Cortex of kidney (tissue), 1 donor: ENCODE measurements at places on chromosomes 7 and 10.

- DNase-seq: no peak
Observed at GRCh38 chr10:22259280-22259679, 41.5 kb upstream of the EBLN1 start.

GRCh38 chr10:86113983-86114382 is 252.6 kb downstream of the GRID1 start:
- DNase-seq: no peak

DNA sequence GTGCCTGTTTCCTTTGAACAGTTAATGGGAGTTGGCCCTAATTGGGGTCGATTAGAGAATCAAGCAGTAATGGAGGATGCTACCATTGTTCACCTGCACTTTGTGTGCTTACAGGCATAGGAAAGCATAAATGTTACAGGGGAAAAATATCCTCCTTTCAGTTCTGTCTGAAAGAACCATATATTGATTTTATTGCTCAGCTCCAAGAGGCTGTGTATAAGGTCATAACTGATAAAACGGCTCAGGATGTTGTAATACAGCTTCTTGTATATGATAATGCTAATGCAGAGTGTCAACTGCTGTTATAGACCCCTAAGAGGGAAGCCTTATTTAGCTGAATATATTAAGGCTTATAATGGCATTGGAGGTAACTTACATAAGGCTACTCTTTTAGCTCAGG is 32.9 kb upstream of the AKR1C2 start:
- no peak for DNase-seq

- no peak for DNase-seq
Observed at GRCh38 chr7:132877573-132877972, 204.3 kb downstream of the CHCHD3 start.

- DNase-seq: no peak
Observed at GRCh38 chr10:7846591-7846990, 28.3 kb downstream of the TAF3 start.

DNA sequence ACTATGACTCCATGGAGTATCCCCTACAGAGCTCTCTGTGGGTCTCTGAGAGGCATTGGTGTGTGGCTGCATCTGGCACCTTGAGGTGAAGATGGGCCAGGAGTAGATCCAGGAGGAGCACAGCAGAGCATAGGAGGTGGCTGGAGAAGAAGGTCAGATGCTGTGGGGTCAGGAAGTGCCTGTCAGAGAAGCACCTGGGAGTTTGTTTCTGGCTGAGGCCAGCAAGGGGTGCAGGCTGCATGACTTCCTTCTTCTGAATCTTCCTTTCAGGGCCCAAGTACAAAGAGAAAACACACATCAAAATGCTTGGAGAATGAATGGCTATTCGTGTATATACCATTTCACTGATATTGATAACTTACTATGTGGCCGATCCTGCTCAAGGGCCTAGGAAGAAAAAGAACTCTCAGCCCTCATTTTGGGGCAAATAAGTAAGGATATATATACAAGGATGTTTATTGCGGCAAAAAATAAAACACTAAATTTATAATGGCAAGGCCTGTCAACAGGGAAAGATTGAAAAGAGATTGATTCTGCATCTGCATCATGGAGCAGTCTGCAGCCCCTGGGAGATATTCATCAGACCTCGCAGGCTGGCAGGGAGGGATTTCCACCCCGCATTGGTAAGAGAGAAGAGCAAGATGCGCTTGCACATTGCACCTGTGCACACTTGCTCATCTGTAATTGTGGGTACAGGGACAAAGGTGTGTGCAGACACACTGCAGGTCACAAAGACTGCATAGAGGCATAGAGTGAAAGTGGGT is 39.2 kb downstream of the PTPRE start:
- no peak for DNase-seq

- no peak for DNase-seq
Observed at GRCh38 chr7:101961811-101962210, 144.4 kb downstream of the CUX1 start.

DNA sequence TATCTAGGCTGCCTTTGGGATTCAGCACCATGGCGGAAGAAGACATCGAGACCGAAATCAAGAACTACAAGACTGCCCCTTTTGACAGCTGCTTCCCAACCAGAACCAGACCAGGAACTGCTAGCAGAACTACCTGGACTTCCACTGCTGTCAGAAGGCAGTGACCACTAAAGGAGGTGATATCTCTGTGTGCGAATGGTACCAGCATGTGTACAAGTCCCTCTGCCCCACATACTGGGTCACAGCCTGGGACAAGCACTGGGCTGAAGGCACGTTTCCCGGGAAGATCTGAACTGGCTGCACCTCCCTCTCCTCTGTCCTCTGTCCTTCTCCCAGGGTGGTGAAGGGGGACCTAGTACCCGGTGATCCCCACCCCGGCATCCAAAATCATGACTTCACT is 25.6 kb upstream of the PDIA4 start:
- no peak for DNase-seq

GRCh38 chr10:8044331-8044907 is 10.1 kb upstream of the GATA3 start:
- DNase-seq: no peak

DNA sequence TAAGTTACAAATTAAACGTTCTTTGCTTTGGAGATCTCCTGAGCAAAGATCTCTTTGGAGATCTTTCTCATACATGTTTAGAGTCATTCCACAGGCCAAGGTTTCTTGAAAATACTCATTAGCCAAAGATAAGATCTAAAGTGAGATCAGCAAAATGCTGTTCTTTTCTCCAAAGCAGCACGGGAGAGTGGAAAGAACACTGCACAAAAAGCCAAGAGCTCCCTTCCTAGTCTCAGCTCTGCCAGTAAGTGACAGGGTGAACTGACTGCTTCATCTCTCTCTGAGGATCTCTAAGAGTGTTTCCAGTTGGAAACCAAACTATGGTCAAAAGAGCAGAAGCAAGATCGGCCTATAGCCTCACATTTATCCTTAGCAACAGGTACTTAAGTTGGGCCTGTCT is 168.4 kb upstream of the ASAH2 start:
- no peak for DNase-seq

GRCh38 chr10:26448292-26448691 is 10.2 kb downstream of the APBB1IP start:
- DNase-seq: no peak

- DNase-seq: no peak
Observed at GRCh38 chr10:125128397-125129075, 31.8 kb downstream of the CTBP2 start.

- no peak for DNase-seq
Observed at GRCh38 chr10:48478980-48479811, 125.7 kb downstream of the ARHGAP22 start.

- DNase-seq: no peak
Observed at GRCh38 chr7:127770885-127771284, 118.9 kb downstream of the SND1 start.

DNA sequence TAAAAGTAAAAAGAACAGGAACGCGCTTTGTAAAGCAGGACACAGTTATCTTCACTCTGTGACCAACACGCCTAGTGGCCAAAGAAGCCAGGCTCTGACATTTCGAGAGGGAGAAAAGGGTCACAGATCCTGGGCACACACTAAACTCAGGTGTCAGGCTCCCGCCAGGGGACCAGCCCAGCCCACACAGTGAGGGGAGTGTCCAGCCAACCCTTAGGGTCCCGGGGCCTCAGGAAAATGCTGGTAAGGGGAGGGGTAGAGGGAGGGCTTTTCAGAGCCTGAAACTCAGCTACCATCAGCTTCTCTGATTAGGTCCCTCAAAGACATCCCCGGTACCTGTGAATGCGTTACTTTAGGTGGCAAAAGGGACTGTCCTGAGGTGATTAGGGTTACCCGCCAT is 16.6 kb downstream of the ANXA11 start:
- DNase-seq: no peak

GRCh38 chr10:123018531-123018930 is 9.7 kb downstream of the ACADSB start:
- no peak for DNase-seq

- DNase-seq: no peak
Observed at GRCh38 chr10:34931216-34931615, 116.1 kb upstream of the PARD3 start.

- no peak for DNase-seq
Observed at GRCh38 chr7:50688226-50688590, 94.5 kb downstream of the GRB10 start.

DNA sequence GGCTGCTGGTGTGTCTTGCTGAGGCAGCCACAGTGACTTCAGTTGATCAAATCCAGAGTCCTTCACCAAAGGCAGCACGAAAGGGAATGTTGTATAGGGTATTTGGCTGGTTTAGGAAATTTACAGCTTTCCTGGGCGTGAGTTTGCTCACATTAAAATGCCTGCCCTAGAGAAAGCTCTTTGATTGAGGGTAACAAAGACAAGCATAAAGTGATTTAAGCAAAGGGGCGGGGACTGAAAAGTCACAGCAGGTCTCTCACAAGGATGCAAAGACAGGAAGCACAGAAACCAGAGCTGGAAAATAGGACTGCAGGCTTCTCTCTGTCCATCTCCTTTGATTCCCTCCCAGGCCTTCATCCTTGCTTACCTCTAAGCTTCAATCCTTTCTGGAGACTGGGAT is 139.2 kb downstream of the ELMO1 start:
- DNase-seq: no peak

- no peak for DNase-seq
Observed at GRCh38 chr10:79391231-79392019, 44.2 kb downstream of the PPIF start.

DNA sequence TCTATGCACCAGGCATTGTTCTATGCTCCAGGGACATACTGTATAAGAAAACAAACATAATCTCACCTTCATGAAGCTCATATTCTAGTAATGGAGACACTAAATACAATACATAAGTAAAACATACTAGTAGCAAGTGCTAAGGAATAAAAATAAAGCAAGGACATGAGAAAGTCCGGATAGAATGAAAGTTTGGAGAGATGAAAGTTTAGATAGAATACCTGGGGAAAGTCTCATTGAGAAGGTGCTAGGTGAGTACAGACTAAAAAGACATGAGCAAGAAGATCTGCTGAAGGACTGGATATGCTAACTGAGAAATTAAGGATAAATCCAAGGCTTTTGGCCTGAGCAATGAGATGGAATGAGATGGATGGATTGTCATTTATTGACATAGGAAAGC is 34.0 kb downstream of the CCDC186 start:
- DNase-seq: no peak

- DNase-seq: no peak
Observed at GRCh38 chr10:804191-804781, 114.8 kb upstream of the DIP2C start.

DNA sequence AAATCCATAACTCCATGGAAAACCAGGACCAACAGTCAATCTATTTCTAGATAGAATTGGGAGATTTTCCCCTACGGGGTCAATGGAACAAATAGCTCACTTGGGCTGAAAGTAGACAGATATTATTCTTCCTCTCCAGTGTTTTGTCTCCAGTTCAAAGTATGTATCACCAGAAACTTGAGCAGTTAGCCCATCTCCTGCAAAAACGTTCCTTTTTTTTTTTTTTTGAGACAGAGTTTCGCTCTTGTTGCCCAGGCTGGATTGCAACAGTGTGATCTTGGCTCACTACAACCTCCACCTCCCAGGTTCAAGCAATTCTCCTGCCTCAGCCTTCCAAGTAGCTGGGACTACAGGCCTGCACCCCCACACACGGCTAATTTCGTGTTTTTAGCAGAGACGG is 390.0 kb upstream of the AUTS2 start:
- no peak for DNase-seq

DNA sequence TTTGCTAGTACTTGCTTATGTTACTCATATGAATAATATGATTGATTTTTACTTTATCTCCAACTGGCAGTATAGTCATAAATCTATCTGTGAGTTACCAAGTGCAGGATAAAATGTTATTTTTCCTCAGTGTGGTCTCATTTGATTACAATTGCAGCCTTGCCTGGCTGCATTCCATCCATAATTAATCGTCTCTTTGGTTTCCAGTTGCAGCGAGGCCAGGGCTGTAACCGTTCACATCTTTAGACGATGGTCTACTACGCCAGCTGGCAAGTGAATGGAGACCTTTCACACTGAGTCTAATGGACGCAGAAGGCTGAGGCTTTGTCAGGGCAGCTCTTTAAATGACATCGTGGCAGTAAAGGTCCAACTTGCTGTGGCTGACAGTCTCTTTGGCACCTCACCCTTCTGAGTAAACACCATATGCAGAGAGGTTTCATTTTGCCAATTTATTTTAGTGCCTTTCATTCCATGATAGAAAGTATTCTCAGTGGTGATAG is 84.0 kb downstream of the ARL4A start:
- no peak for DNase-seq

DNA sequence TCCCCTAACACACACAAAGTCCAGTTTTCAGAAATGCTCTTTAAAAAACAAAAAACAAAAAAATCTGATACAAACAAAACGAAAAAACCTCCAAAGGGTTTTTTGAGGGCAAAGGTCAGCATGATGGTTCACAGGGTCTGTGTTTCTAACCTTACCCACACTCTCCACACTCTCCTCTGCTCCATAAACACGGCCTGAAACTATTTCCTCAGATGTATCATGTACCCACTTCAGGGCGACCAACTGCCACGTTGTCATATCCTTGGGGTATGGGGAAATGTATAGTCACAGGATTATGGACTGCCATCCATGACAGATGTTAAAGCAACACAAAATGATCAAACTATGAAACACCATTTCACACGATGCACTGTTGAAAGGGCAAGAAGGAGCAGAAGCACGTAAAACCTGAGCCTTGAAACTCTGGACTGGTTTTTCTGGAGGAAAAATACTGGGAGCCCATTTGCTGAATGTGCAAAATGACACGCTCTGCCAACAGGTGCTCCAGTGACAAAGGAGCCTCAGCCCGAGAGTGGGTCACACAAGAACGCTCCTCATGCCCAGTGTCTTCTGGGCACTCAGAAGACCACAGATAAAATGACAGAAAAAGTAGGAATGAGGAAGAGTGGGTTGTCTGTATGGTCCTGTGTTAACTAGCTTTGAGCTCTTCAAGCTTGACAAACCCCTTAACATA is 15.8 kb downstream of the NAPEPLD start:
- no peak for DNase-seq

- DNase-seq: no peak
Observed at GRCh38 chr7:122974229-122974628, 21.3 kb downstream of the TAS2R16 start.
